ENCODE measurements at places on chromosomes 13 and 19.

DNA sequence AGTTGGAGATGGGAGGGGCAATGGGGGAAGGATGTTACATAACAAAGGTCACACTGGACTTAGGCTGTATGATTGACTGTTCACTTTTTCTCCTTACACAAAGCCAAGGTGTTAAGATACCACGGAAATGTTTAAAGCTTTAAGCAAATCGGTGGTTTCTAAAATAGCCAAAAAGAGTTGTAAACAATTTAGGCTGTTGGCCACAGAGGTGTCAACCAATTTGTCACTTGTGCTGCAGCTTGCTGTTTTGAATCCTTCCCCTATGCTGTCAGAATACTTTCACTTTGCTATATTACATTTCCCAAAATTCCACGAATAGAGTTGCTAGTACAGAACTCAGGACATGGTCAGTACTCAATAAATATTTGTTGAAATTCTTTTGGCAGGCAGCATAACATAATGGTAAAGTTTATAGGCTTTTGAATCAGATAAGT lies 149.3 kb downstream of the VWA8 start:
- no peak for DNase-seq

DNA sequence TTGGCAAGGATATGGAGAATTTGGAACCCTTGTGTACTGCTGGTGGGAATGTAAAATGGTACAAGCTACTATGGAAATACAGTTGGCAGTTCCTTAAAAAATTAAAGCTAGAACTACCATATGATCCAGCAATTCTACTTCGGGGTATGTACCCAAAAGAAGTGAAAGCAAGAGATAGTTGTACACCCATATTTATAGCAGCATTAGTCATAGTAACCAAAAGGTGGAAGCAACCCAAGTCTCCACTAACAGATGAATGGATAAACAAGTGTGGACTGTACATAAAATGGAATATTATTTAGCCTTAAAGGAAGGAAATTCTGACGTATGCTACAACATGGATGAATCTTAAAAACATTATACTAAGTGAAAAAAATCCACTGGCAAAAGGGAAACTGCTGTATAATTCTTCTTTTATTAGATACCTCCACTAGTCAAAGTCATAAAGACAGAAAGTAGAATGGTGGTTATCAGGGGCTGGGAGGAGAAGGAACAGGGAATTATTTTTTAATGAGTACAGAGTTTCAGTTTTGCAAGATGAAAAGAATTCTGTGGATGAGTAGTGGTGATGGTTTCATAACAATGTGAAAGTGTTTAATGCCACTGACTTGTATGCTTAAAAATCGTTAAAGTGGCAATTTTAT lies 141.6 kb downstream of the RXFP2 start:
- DNase-seq: no peak

DNA sequence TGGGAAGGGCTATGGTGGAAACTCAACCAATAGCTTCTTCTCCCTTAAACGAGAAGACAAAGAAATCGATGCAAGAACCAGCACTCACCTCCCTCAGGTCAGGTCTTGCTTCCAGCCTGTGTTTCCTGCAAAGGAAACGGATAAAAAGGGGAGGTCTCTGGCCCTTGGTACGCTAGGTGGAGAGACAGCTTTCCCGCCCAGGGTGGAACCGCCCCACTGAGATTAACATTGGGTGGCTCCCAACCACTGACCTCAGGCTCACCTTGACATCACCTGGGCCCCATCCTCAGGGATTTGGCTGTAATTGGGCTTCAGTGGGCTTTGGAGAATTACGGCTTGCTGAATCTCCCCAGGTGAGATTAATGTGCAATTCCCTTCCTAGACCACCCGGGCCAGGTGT lies at the start of gene NLRP7:
NLRP7 (minus strand) TSS at position 150 of the 400 bp plus-strand sequence.
- DNase-seq: no peak

GRCh38 chr13:23322353-23323336 lies 110.9 kb downstream of the SACS start:
- DNase-seq: no peak

- no peak for DNase-seq
These were observed 168.4 kb downstream of the ZIC5 start for GRCh38 chr13:99803141-99803540.

GRCh38 chr13:105452895-105453294 lies 1082.6 kb downstream of the EFNB2 start:
- DNase-seq: no peak

DNA sequence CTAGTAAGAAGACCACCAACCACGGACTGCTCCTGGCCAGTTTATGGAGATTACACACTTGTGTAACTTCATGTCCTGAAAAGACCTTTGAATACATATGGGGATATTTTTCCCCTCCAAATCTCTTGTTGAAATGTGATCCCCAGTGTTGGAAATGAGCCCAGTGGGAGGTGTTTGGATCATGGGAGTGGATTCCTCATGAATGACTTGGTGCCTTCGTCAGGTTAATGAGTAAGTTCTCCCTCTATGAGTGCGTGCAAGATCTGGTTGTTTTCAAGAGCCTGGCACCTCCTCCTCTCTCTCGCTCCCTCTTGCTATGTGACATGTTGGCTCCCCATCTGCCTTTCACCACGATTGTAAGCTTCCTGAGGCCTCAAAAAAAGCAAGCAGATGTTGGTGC lies 769.0 kb upstream of the SLITRK1 start:
- DNase-seq: no peak

Measured in AG08395 (cell line).